PC-9 (cell line): ENCODE measurements at places on chromosomes 11 and 22. TPM values are rescaled to one million over a fixed set of nuclear protein-coding genes. Genes with fewer than 3 reads are reported as not detected.

DNA sequence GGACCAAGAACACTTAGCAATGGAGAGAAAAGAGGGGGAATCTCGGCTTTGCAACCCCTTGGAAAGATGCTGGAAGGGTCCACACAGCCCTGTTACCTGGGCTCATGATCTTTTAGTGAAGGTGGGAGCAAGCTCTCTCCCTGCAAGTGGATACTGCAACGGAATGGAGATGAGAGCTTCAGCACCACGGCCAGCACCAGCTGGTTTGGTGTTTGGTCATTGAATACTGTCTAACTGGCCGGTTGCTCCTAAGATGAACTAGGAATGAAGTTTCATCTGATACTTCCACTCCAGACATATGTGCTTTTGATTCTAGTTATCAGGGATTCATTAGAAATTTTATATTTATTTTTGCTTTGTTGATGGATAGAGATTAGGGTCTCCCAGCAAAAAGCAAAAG is 16.3 kb downstream of the HTR3A start:
- H3K4me3 ChIP-seq, result no peak overlapping the region
- no peaks in the 10 kb centered on the region for H3K36me3 ChIP-seq
- DNase-seq, result no peak
- no peaks in the 10 kb centered on the region for H3K4me1 ChIP-seq
- no peak overlapping the region for H3K27ac ChIP-seq
- H3K27me3 ChIP-seq, result peaks cover 53% of the 10 kb centered on the region

DNA sequence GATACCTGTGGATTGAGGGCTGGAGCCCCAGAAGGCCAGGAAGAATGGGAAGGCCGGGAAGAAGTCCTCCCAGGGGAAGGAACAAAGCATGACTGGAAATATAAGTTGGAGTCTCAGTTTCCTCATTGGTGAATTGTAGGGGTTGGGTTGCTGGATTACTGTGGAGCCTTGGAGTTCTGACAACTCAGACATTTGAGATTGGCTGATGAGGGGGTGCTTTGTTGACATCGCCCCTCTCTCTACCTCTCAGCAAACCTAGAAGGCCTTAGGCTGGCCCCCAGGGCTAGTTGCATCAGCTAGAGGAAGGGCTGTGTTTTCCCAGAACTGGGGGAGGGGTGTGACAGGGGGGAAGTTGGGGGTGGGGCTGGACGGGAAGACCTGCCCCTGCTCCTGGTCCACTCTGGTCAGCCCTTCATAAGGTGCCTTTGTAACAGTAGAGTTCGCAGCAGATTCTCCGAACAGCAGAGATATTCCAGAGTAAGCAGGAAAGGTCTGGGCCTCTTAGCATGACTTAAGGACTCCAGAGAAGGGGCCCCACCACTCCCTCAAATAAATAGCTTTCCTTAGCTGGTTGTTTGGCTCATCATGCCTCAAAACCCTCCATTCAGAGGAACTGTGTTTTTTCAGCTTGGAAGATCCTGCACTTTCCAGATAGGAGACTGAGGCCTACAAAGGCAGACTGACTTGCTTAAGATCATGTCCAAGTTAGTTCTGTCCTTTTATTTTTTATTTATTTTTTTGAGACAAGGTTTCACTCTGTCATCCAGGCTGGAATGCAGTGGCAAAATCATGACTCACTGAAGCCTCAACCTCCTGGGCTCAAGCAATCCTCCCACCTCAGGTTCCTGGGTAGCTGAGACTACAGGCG is 12.5 kb upstream of the THRSP start:
- peak overlapping the region; percentile 80 for H3K27ac ChIP-seq
- H3K36me3 ChIP-seq, result no peaks in the 10 kb centered on the region
- no peaks in the 10 kb centered on the region for H3K27me3 ChIP-seq
- no peak overlapping the region for H3K4me3 ChIP-seq
- H3K4me1 ChIP-seq, result peaks cover 16% of the 10 kb centered on the region

GRCh38 chr11:131354251-131354701 is 16.1 kb upstream of the NTM start:
- DNase-seq, result no peak
- H3K27me3 ChIP-seq, result peaks cover 17% of the 10 kb centered on the region
- H3K4me3 ChIP-seq, result no peak overlapping the region
- no peaks in the 10 kb centered on the region for H3K4me1 ChIP-seq
- H3K36me3 ChIP-seq, result no peaks in the 10 kb centered on the region
- no peak overlapping the region for H3K27ac ChIP-seq

- no peak overlapping the region for H3K4me3 ChIP-seq
- no peaks in the 10 kb centered on the region for H3K4me1 ChIP-seq
- no peak overlapping the region for H3K27ac ChIP-seq
These were observed 63.2 kb upstream of the DEUP1 start for GRCh38 chr11:93267383-93267782.

DNA sequence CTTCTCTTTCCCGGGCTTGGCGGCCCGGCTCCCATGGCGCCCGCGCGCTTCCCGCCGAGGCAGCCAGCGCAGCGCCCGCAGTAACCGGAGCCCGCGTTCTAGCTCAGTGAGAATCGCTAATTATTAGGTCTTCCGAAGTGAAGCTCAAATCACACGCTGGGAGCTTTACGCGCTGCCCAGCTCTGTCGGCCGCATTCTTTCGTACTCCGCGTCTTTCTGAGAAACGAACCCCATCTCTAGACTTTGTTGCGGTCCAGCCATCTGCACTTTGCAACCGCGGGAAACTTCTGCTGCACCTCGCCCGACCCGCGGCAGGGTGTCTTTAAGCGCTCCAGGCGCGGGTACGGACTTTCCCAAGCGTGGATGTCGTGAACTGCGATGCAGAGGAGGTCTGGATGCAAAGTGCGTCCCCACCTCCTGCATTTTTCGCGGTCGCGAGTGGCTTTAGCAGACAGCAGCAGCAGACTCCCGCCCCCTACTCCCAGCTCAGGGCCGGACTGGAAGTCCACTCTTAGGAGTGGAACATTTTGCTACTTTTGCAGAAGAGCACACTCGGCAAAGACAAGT is 6.0 kb upstream of the PAX6 start:
- no peak overlapping the region for H3K4me3 ChIP-seq
- no peak for DNase-seq
- H3K4me1 ChIP-seq, result peaks cover 13% of the 10 kb centered on the region
- no peaks in the 10 kb centered on the region for H3K27me3 ChIP-seq
- no peak overlapping the region for H3K27ac ChIP-seq

- no peak overlapping the region for H3K4me3 ChIP-seq
- H3K4me1 ChIP-seq, result no peaks in the 10 kb centered on the region
- no peak overlapping the region for H3K27ac ChIP-seq
- no peaks in the 10 kb centered on the region for H3K36me3 ChIP-seq
- no peak for DNase-seq
These were observed 41.7 kb upstream of the ADA2 start for GRCh38 chr22:17260950-17261349.

- peaks cover 4% of the 10 kb centered on the region; the same call in 1 of the 2 replicates for H3K36me3 ChIP-seq
- DNase-seq, result peak; percentile 39
- H3K4me1 ChIP-seq, result no peaks in the 10 kb centered on the region
- no peak overlapping the region for H3K4me3 ChIP-seq
- no peaks in the 10 kb centered on the region for H3K27me3 ChIP-seq
These were observed 64.4 kb upstream of the HORMAD2 start for GRCh38 chr22:30015846-30016245.

- peaks cover 8% of the 10 kb centered on the region for H3K36me3 ChIP-seq
- no peaks in the 10 kb centered on the region for H3K27me3 ChIP-seq
- H3K4me1 ChIP-seq, result peaks cover 13% of the 10 kb centered on the region
These were observed 725 bp downstream of the KDM2A start for GRCh38 chr11:67119585-67120391.

GRCh38 chr11:70568035-70568813 is 169.9 kb downstream of the CTTN start:
- no peaks in the 10 kb centered on the region for H3K4me1 ChIP-seq
- H3K4me3 ChIP-seq, result peak overlapping the region; percentile 40; the same call in 1 of the 2 replicates
- no peak overlapping the region for H3K27ac ChIP-seq
- H3K27me3 ChIP-seq, result no peaks in the 10 kb centered on the region

DNA sequence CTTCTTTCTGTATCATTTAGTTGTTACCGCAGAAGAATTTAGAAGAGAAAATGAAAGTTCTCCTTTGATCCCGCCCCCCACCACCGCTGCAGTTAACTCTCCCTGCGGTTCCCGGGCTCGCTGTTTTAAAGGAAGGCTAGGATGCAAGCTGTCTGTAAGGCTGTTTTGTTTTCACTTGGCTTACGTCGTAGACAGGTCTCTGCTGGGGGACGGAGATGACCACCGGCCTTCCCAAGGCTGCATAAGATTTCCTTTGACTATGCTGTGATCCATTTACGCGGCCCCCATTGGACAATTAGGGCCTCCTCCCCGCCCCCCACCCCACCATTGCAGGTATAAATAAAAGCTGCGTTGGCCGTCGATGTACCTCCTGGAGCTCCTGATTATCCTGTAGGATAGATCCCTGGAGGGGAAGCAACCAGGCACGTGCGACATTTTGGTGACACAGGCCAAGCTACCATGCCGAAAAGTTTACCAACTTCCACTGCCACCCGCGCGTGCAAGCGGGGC is 1.4 kb upstream of the CPT1A start:
- H3K36me3 ChIP-seq, result no peaks in the 10 kb centered on the region
- peak; percentile 27 for DNase-seq
- no peaks in the 10 kb centered on the region for H3K27me3 ChIP-seq
- H3K27ac ChIP-seq, result no peak overlapping the region
- H3K4me3 ChIP-seq, result peak overlapping the region; percentile 54; the same call in 1 of the 2 replicates
- peaks cover 25% of the 10 kb centered on the region for H3K4me1 ChIP-seq

DNA sequence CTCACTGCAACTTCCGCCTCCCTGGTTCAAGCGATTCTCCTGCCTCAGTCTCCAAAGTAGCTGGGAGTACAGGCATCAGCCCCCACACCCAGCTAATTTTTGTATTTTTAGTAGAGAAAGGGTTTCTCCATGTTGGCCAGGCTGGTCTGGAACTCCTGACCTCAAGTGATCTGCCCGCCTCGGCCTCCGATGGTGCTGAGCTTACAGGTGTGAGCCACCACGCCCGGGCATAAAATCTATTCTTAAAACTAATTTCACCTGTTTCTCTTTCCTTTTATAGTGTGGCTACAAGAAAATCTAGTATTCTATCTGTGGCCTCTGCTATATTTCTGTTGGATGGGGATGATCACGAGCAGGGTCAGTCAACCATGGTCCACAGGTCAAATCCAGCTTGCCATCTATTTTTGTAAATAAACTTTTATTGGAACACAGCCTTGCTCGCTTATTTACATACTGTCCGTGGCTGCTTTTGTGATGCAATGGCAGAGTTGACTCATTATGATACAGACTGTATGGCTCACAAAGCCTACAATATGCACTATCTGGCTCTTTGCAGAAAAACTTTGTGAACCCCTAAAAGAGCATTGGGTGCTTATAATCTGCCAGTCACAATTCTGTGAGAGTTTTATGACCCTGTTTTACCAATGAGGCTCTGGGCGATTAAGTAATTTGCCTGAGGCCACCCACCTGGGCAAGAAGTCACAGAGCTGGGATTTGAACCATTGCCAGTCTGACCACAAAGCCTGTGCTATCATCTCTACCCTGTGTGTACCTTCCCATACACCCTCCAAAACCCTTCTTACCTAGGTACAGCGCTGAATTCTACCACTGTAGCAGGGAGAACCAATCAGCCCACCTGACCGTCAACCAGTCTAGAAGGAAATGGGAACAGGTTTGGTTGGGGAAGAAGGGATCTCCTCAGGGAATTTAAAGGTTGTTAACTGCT is 28.3 kb downstream of the SLC1A2 start:
- peak; percentile 43 for DNase-seq
- no peaks in the 10 kb centered on the region for H3K27me3 ChIP-seq
- peak overlapping the region; percentile 72 for H3K27ac ChIP-seq
- H3K4me1 ChIP-seq, result peaks cover 49% of the 10 kb centered on the region

GRCh38 chr11:13038366-13038765 is 29.2 kb downstream of the RASSF10 start:
- DNase-seq, result no peak
- no peak overlapping the region for H3K4me3 ChIP-seq
- H3K4me1 ChIP-seq, result no peaks in the 10 kb centered on the region; the same call in 1 of the 2 replicates

- H3K27me3 ChIP-seq, result no peaks in the 10 kb centered on the region
- DNase-seq, result no peak
- H3K36me3 ChIP-seq, result no peaks in the 10 kb centered on the region
- H3K27ac ChIP-seq, result no peak overlapping the region
- no peak overlapping the region for H3K4me3 ChIP-seq
- no peaks in the 10 kb centered on the region for H3K4me1 ChIP-seq
These were observed 33.1 kb downstream of the TNRC6B start for GRCh38 chr22:40210818-40211217.

DNA sequence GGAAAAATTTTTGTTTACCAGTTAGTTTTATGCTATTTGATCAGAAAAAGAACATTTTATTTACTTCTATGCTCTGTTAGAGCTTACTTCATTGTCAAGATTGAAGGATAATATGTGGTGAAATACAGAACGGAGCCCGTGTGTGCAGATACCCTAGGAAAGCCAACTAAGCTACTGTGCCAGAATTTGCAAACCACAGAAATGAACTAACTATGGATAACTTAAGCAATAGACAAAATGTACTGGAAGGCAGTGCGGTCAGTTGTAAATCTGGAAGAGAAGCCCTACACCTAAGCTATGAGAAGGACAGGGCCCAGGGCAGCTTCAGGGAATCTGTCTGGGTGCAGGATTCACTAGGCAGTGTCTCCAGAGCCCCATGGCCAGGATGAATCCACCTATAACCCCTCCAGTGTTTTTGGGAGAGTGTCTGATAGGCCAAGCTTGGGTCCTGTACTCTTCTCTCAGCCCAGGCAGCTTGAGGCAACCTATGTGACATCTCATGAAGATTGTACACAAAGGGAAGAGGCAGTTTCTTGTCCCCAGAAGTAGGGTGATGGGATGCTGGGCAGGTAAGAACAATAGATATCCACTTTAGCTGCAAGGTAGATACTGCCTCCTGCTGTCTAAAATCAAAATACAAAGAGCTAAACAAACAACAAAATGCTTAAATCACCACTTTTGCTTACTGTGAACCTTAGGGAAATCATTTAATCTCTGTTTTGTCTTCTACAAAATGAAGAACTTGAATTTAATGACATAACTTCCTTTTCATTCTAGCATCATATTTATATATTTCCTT is 12.1 kb downstream of the MMP7 start:
- H3K36me3 ChIP-seq, result no peaks in the 10 kb centered on the region
- no peak overlapping the region for H3K4me3 ChIP-seq
- no peaks in the 10 kb centered on the region for H3K4me1 ChIP-seq
- no peaks in the 10 kb centered on the region for H3K27me3 ChIP-seq
- no peak for DNase-seq

- no peaks in the 10 kb centered on the region for H3K27me3 ChIP-seq
- DNase-seq, result no peak
- no peak overlapping the region for H3K4me3 ChIP-seq
- H3K36me3 ChIP-seq, result no peaks in the 10 kb centered on the region
- peaks cover 14% of the 10 kb centered on the region for H3K4me1 ChIP-seq
These were observed 364.5 kb downstream of the CTTN start for GRCh38 chr11:70762810-70763209.

LSP1 gene
- total RNA-seq, result 2.5 and 2.6 TPM in 2 replicates

SMIM35 gene
- not detected in 2 replicates for total RNA-seq

CHRDL2 gene
- total RNA-seq, result not detected in 2 replicates

CD6 gene
- 0.74 and 3.3 TPM in 2 replicates for total RNA-seq

MUC2 gene
- total RNA-seq, result 0.03 and 0.04 TPM in 2 replicates

ZBTB16 gene
- 0.25 and 0.44 TPM in 2 replicates for total RNA-seq

CALCB gene
- not detected in 2 replicates for total RNA-seq

PRR14L gene
- total RNA-seq, result 43.9 and 46.1 TPM in 2 replicates

DEFB131B gene
- total RNA-seq, result not detected in 2 replicates

H19 gene
- 0.26 and 0.53 TPM in 2 replicates for total RNA-seq

MAP6 gene
- total RNA-seq, result 0.45 TPM in 1 of 2 replicates, not detected in the other
